Sigmoid colon (tissue), 7 donors: ENCODE measurements at places on chromosomes 3 and 15. TPM values are rescaled to one million over a fixed set of nuclear protein-coding genes. Genes with fewer than 3 reads are reported as not detected.
A peak's percentile ranks its signal among the peaks of the same experiment; 100 is the strongest.

DNA sequence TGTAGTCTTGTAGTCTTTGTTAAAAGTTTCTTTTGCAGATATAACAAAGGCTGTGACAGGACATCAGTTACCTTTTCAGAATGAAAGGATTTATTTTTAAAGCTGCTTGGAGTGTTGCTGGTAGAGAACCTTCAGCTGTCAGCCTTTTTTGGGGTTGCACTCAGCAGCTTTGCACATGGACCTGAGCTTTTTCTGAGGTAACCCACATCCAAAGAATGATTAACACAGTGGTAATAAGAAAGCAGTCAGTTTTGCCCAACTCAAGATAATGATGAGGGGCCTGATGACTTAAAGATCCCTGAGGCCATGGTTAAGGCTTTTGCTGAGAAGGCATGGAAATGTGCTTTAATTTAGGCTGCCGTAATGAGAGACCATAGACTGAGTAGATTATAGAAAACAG, 1042.7 kb downstream of the PLOD2 start:
- H3K27me3 ChIP-seq, result no peaks in the 10 kb centered on the region
- H3K4me1 ChIP-seq, result no peaks in the 10 kb centered on the region
- H3K36me3 ChIP-seq, result no peaks in the 10 kb centered on the region
- H3K27ac ChIP-seq, result no peak overlapping the region

- H3K36me3 ChIP-seq, result no peaks in the 10 kb centered on the region
- no peaks in the 10 kb centered on the region for H3K27me3 ChIP-seq
- no peak overlapping the region for H3K27ac ChIP-seq
- DNase-seq, result no peak
- no peak overlapping the region for H3K4me3 ChIP-seq
Observed at GRCh38 chr3:72973786-72974185, 22.8 kb upstream of the PPP4R2 start.

DNA sequence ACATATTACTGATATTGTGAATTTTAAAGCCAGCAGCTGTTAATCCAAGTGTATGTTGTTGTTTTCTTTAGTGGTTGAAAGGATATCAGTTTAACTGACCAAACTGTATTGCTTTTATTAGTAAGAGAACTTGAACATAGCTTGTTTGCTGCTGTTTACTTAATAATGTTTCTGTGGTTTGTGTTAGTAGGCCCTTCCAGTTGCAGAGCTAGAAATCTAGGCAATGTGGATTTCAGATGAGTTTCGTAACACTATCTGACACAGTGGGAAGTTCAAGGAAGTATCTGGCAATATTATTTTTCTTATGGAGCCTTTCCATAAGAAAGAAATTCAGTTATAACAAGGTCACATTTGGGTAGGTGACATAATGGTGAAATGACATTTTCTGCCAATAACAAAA, 18.5 kb downstream of the ZNF609 start:
- no peaks in the 10 kb centered on the region for H3K4me1 ChIP-seq
- H3K27ac ChIP-seq, result no peak overlapping the region
- H3K27me3 ChIP-seq, result no peaks in the 10 kb centered on the region
- no peaks in the 10 kb centered on the region for H3K36me3 ChIP-seq
- H3K4me3 ChIP-seq, result no peak overlapping the region

DNA sequence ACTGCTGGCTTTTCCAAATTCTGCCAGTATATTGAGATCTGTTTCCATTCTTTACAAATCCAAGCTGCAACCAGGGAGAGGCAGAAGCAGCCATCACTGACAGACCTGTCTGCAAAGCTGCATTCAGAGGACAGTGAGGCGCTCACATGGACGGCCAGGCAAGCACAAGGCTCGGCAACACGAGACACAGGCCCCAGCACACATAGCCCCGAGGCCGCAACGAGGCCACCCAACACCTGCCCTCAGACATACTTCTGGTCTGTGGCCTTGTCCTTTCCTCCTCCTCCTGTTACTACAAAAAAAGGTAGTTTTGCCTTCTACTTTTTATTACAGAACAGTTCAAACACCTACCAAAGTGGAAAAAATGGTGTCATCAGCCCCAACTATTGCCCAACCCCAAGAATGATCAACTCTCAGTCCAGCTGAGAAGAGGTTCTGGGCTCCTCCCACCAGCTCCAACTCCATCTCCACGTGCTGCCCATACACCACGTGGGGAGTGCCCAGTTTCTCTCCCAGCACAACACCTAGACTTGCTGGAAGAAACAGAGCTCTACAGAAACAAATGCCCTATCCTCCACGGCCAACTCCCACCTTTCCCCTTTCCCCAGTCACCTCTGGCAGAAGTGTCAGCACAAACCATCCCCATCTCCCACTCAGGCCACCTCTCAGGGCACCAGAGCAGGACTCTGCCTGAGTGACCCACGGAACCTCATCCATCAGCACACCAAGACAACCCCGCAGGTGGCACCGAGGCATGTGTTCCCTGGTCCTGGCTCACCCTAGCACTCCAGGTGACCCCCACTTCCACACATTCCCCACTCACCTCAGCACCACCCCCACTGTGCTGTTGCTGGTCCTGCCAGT, 7.4 kb downstream of the ZXDC start:
- H3K27ac ChIP-seq, result no peak overlapping the region
- peaks cover 43% of the 10 kb centered on the region for H3K4me1 ChIP-seq
- no peaks in the 10 kb centered on the region for H3K27me3 ChIP-seq
- peak; percentile 64 for DNase-seq
- H3K4me3 ChIP-seq, result no peak overlapping the region

The COLQ gene
- polyA plus RNA-seq, result 1.7 TPM

The ARGFX gene
- polyA plus RNA-seq, result not detected

- H3K36me3 ChIP-seq, result no peaks in the 10 kb centered on the region
- no peak overlapping the region for H3K27ac ChIP-seq
- H3K27me3 ChIP-seq, result no peaks in the 10 kb centered on the region
- no peak overlapping the region for H3K4me3 ChIP-seq
Observed at GRCh38 chr3:64798316-64798715, 110.5 kb upstream of the ADAMTS9 start.

The EPHB3 gene
- polyA plus RNA-seq, result 1.8 TPM

DNA sequence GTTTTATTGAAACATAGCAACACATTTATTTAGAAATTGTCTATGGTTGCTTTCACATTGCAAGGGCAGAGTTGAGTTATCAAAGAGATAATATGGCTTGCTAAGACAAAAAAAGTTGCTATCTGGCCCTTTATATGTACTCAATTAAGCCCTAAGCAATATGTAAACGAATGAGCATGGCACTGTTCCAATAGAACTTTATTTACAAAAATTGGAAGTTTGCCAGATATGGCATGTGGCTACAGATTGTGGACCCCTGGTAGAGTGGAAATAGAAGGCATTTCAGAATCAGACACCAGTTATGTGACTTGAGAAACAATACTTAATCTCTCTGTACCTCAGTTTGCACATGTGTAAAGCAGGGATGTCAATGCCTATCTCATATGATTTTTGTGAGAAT, 515.6 kb upstream of the SGO1 start:
- no peak overlapping the region for H3K27ac ChIP-seq
- no peaks in the 10 kb centered on the region for H3K36me3 ChIP-seq
- H3K4me3 ChIP-seq, result no peak overlapping the region
- no peak for DNase-seq

DNA sequence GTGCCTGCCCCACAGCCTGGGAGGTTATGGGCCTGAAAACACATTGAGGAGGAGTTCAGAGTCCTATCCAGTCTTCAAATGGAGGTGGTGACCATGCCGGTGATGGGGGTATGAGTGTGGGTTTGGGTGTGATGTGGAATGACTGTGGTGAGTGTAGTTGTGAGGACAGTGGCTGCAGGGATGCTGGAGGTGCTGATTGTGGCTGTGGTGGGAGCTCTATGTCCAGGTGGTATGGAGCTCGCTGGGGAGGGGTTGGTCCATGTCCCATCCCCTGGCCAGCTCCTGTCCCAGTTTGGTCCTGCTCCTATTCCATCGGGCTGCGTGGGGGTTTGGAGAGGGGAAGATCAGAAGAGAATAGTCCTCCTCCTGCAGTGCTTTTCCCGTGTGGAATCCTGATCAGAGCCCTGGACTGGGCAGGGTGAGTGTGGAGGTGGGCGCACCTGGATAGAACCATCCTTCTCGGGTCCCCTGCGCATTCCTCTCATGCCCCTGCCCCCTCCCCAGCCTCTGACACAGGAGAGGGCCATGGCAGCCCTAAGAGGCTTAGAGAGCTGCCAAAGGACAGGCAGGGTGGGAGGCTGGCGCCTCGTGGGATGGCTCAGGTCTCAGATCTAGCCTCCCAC, 23.0 kb upstream of the GOLGA6C start:
- no peaks in the 10 kb centered on the region for H3K4me1 ChIP-seq
- DNase-seq, result peak; percentile 43
- no peaks in the 10 kb centered on the region for H3K36me3 ChIP-seq
- H3K27ac ChIP-seq, result no peak overlapping the region
- H3K4me3 ChIP-seq, result no peak overlapping the region
- peaks cover 6% of the 10 kb centered on the region for H3K27me3 ChIP-seq

GRCh38 chr3:191246630-191247029, 47.6 kb downstream of the OSTN start:
- no peak overlapping the region for H3K4me3 ChIP-seq
- H3K27ac ChIP-seq, result no peak overlapping the region
- H3K27me3 ChIP-seq, result no peaks in the 10 kb centered on the region
- DNase-seq, result no peak
- H3K36me3 ChIP-seq, result no peaks in the 10 kb centered on the region

GRCh38 chr15:96462768-96463750, 132.6 kb downstream of the NR2F2 start:
- no peaks in the 10 kb centered on the region for H3K4me1 ChIP-seq
- H3K27me3 ChIP-seq, result no peaks in the 10 kb centered on the region
- H3K4me3 ChIP-seq, result no peak overlapping the region
- no peaks in the 10 kb centered on the region for H3K36me3 ChIP-seq
- no peak for DNase-seq
- H3K27ac ChIP-seq, result no peak overlapping the region

- H3K27me3 ChIP-seq, result no peaks in the 10 kb centered on the region
- no peak for DNase-seq
- H3K4me3 ChIP-seq, result no peak overlapping the region
- H3K36me3 ChIP-seq, result no peaks in the 10 kb centered on the region
Observed at GRCh38 chr3:134380249-134380648, 6.0 kb upstream of the AMOTL2 start.

The DNAH12 gene
- not detected for polyA plus RNA-seq

DNA sequence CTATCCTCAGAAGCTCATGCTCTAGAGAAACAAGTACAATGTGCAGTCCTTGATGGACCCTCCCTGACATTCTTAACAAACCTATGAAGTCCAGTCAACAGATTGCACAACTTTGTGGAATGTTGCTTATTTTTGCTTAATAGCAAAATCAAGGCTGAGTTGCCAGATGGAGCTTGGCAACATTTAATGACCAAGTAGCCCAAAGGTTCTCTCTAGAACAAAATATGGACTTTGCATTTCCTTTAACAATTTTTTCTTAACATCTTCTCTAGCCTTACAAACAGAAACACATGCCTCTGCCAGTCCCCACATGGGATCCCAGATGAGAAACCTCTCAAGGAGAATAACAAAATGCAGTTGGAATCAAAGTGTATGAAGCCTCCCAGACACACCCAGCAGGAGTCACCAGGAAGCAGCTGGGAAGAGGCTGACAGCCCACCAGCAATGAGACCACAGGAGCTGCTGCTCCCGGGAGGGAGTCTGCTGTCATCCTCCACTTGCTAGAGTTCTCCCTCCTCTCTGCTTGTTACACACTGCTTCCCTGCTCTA, 422.5 kb upstream of the CDIN1 start:
- H3K4me3 ChIP-seq, result no peak overlapping the region
- H3K4me1 ChIP-seq, result no peaks in the 10 kb centered on the region
- DNase-seq, result peak; percentile 83
- no peaks in the 10 kb centered on the region for H3K27me3 ChIP-seq
- H3K27ac ChIP-seq, result no peak overlapping the region

DNA sequence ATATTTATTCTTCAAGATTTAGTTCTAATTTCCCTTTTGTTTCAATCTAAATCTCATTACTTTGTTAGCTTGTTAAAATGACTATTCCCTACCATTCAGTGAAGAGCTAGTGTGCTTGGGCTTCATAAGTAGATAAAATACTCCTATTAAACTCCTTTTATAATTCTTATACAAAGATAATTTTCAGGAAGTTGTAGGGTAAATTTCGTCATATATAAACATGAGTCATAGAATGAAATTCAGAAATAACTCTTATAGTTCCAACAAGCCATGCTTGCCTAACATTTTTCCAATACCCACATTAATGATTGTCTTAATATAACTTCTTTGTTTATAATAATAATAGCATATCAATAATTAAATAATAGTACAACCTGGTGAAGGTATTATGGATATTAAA, 407.3 kb downstream of the NAALADL2 start:
- no peak overlapping the region for H3K27ac ChIP-seq
- H3K27me3 ChIP-seq, result no peaks in the 10 kb centered on the region
- H3K36me3 ChIP-seq, result no peaks in the 10 kb centered on the region
- no peak overlapping the region for H3K4me3 ChIP-seq

DNA sequence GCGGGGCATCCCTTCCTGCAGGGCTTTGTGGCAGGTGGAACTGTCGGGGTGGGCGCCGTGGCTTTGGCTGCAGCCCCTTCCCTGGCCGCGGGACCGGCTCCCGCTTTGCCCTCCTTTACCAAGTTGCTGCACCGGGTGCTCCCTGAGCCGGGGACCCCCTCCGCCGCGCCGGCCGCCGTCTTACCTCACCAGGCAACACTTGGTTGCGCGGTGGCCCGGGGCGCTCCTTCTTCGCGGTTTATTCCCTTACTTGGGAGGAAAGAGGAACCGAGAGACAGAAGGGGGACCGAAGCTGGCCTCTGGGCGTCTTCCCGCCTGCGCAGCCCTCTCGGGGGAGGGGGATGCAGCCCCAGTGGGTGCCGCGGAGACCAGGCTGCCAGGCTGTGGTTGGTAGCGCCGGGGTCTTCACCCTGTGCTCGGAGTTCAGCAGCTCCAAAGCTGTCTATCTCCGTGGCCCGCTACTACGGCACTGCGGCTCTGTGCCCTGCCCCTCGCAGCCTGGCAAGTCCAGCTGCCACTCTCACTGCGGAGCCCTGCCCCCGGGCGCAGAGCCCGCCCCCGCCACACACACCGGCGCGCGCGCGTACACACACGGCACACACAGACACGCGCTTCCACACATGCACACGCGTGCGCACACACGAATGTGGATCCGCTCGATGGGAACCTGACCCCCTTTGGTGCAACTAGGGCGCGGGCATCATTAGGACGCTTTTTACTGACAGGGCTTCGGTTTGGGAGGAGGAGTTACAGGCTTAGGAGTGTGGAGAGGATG, at the start of gene DGKG:
TSS of gene DGKG (minus strand) at position 473 of the 775 bp plus-strand sequence. CDS start 41,775 bp downstream, outside the sequence.
- peak within 1 kb of the TSS; percentile 63 for H3K4me3 ChIP-seq
- DNase-seq, result peak; percentile 82
- peaks cover 11% of the 10 kb centered on the region for H3K4me1 ChIP-seq
- H3K27me3 ChIP-seq, result no peaks in the 10 kb centered on the region
- H3K27ac ChIP-seq, result peak within 1 kb of the TSS; percentile 71

GRCh38 chr15:64571857-64572291, 111.5 kb downstream of the ZNF609 start:
- peaks cover 40% of the 10 kb centered on the region for H3K4me1 ChIP-seq
- no peaks in the 10 kb centered on the region for H3K27me3 ChIP-seq
- no peaks in the 10 kb centered on the region for H3K36me3 ChIP-seq
- H3K4me3 ChIP-seq, result no peak overlapping the region
